CD4-positive, alpha-beta T cell treated with Interferon gamma for 1 hour (primary cell): ENCODE measurements at places on chromosomes 16 and 17.

- DNase-seq: no peak
Observed at GRCh38 chr16:55338646-55339045, 14.6 kb downstream of the IRX6 start.

- DNase-seq: no peak
Observed at GRCh38 chr17:1558401-1558800, 4.2 kb downstream of the PITPNA start.

DNA sequence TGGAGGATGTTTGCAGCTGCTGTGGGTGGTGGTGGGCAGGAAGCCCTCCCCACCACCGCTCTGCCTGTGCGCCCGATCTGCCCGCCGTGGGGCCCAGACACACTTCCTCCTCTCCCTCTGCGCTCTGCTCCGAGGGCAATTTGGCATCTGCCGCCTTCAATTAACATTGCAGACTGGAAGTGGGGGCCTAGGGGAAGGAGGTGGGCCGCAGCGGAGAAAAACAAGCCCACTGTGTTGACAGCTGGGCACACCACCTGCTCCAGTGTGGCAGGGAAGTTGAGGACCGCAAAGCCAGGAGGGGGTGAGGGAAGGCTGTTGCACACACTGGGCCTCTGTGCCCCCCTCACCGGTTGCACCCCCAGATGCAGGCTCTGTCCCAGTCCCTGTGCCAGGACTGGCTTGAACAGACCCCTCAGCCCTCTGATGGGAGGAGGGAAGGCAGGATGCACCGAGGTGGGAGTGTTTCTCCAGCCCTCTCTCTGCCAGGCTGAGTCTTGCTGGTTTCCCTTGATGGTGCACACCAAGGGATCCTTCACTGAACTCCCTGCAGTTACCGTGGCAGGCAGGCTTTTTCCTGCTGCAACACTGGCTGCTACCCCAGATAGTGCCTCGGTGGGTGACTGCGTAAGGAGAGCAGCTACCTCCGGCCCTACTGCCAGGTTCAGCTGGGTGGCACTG is 72.8 kb upstream of the MED9 start:
- peak; percentile 60 for DNase-seq

- no peak for DNase-seq
Observed at GRCh38 chr16:57166951-57167350, 18.9 kb downstream of the PSME3IP1 start.

- no peak for DNase-seq
Observed at GRCh38 chr17:63833026-63833740, 5.7 kb upstream of the FTSJ3 start.

- no peak for DNase-seq
Observed at GRCh38 chr16:76583466-76583865, 306.3 kb downstream of the CNTNAP4 start.

DNA sequence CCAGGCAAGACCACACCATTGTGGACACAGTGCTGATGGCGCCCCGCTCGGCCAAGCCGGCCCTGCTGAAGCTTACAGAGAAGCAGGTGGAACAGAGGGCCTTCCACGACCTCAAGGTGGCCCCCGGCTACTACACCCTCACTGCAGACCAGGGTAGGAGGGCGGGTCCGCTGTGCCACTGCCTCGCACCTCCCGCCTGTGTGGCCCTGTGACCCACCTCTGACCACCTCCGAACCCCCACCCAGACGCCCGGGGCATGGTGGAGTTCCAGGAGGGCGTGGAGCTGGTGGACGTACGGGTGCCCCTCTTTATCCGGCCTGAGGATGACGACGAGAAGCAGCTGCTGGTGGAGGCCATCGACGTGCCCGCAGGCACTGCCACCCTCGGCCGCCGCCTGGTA is 21.1 kb downstream of the ITGB4 start:
- DNase-seq: no peak

GRCh38 chr17:41512546-41513167 is 6.0 kb downstream of the KRT15 start:
- DNase-seq: no peak

DNA sequence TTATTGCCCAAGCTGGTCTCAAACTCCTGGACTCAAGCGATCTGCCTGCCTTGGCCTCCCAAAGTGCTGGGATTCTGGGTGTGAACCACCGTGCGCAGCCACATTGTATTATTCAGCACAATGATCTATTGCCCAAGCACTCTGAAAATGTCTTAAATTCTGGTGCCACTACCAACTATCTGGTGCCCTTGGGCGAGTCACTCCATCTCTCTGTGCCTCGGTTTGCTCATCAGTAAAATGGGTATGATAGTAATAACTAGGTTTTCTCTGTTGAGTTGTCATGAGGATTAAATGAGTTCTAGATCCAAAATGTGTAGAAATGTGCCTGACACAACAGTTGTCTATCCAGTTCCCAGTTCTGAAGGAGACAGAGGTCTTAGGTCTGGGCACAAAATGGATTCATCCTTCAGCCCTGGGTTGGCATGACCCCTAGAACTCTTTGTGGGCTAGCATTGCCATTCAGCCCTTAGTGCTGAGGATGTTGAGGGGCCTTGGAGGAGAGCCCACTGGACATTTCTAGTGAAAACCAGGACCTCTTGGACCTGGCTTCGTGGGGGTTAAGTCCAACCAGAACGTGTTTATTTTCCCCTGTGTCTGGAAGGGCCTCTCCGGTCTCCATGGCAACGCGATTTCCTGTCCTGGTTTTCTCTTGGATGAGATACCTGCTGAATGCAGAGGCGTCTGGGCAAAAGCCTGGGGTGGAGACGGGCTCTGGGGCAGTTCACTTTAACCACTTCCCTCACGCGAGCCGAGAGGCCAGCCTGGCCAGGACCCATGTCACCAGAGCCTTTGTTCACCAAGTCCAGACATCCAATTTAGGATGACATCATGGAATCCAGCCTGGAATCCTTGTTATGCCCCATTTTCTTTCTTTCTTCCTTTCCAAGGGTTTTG is 43.7 kb upstream of the TNRC6A start:
- no peak for DNase-seq

DNA sequence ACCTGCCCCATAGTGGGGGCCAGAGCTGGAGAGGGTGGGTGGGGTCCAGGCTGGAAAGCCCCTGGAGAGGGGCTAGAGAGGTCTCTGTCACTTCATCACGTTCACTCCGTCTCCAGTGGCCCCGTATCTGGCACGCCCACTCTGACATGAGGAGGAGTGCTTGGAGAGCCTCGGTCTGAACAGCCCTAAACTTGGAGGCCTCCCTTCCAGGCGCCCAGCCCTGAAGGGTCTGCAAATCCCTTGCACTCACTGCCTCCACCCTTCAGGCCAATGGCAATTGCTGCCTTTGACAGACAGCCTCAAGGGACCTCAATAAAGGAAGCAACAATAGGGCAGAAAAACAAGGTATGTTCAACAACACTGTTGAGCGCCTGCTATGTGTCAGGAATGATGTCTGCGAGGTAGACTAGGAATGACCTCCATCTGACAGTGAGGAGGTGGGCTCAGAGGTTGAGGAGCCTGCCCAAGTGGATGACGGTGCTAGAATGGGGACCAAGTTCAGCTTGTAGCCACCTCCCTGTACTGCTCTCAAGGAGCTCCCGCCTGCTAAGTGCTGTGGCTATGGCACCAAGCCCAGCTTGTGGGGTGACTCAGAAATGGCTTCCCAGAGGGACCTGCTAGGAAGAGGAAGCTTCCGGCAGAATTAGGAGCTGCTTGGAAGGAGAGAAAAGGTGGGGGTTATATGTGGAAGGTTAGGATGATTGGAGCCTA is 2.9 kb upstream of the EPX start:
- DNase-seq: no peak

DNA sequence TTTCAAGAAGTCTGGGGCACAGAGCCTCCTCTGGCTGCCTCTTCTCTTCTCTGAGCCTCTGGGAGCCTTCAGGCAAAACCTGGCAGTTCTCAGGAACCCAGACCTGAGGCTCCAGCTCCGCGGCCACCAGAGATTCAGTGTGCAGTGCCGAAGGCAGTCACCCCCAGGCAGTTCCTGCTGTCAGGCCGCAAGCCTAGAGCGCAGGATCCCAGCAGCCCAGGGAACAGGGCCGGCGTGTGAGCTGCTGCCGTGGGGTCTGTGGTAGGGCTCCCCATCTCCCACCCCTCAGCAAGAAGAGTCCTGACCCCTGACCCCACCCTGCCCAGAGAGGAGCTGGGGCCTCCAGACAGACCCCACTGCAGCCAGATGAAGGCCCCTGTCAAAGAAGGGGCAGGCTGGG is 78.2 kb downstream of the AMFR start:
- DNase-seq: no peak

DNA sequence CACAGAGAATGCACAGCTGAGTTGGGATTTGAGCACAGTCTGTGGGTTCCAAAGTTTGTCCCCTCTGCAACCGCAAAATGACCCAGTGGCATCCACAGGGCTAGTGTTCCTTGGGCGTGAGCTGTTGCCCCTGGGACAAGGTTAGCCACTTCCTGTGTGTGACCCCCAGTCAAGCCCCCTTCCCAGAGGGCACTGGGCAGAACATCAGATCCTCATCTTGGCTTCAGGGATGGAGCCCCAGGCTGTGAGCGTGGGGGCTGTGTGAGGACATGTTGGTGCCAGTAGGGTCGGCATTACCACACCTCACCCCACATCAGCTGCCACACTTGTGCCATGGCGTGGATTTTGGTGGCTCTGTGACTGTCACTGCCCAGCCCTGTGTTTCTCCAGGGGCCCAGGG is 55.3 kb downstream of the USP22 start:
- DNase-seq: no peak

GRCh38 chr16:85359147-85359822 is 247.0 kb upstream of the CIBAR2 start:
- no peak for DNase-seq

GRCh38 chr17:66682283-66682682 is 152.6 kb upstream of the CACNG5 start:
- DNase-seq: no peak

DNA sequence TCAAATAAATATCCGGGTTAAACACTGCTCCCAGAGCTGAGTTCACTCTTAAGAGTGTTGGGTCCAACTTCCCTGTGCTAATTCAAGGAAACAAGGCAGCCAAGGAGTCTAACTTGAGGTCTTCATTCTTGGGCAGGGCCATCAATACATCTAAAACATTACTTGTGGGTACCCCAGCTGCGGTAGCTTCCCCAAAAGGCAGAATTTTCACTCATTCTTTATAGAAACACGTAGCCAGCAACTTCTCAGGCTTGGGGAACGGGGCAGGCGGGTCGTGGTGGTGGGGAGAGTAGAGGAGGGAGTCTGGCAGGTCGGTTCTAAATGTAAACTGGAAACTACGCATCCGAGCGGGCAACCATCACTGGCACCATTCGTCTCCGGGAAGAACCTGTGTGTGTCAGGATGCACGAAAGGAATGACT is 666 bp upstream of the METTL9 start:
- no peak for DNase-seq

- DNase-seq: no peak
Observed at GRCh38 chr17:38940404-38940803, 15.0 kb downstream of the LASP1NB start.

DNA sequence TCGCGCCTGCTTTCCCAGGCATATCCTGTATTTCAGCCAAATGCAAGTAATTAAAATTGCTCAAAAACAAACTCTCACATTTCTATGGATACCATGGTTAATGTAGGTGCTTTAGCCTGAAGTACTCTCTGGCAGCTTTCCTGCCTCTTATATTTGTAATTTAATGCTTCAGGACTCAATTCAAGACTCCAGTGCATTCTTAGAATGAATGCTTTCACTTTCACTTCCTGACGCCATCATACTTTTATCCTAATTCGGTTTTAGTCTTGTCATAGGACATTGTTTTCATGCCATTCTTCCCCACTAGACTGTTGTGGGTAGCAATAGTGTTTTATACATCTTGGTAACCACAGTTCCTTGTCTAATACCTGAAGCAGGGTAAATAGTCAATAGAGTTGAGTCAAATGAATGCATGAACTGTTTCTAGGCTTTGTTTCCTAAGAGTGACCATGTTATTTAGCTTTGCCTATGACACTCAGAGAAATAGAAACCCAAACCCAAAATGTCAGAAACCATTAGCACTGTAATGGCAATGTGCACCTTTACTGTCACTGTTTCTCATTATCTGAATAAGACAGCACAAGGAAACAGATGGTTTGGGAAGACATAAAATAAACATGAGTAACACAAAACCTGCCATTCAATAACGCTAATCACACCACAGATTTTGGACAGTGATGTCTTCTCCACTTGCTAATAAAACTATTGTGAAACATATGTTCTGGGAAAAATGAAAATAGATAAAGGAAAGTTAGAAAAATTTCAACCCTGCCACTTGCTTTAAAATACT is 705.5 kb downstream of the CDH11 start:
- DNase-seq: no peak
